ENCODE measurements at places on chromosomes 3 and 15.

DNA sequence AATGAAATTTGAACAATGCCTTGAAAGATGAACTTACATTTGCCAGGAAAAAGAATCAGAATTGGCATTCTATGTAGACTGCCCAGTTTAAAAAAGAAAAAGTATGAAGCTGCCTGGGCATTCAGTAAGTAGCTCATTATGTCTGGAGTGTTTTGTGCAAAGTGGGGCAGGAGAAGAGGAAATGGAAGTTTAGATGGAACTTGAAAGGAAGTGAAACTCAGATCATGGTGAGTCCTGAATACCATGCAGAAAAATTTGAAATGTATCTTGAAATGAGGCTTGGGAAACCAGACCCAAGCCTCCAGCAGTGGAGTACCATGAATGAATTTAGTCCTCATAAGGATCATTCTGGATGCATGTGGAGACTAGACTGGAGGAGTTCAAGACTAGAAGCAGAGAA lies 4.8 kb upstream of the MORC1 start:
- no peak for DNase-seq

DNA sequence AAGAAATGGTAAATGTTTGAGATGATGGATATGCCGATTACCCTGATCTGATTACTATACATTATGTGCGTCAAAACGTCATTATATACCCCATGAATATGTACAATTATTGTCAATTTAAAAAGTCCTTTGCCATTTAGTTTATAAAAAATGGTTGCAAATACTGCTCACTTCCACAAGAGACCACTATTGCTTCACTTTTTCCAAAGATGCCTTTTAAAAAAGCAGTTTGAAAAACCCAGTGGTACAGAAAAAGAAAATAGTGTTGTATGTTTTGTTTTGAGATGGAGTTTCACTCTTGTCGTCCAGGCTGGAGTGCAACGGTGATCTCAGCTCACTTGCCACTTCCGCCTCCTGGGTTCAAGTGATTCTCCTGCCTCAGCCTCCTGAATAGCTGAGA lies 39.3 kb downstream of the EDEM1 start:
- DNase-seq = no peak

- DNase-seq = no peak
These were observed 782.0 kb upstream of the ALCAM start for GRCh38 chr3:104584682-104585081.

- DNase-seq = no peak
These were observed 5.6 kb downstream of the MBD4 start for GRCh38 chr3:129434140-129434539.

DNA sequence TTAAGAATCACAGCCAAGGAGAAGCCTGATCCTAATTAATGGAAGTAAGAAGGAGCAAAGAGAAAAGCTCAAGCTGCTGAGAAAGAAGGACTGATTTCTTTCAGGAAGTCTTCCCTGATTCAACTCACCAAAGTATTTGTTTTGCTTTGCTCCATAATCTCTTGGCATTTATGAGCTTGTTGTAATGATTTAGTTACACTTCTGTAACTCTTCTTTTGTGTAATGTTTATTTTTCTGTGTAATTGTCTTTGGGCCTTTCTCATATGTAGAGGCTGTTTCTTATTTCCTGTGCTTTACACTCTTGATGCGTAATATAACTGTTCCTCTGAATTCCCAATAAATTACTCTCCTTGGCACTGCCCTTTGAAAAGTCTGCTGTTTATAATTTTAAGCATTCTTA lies 80.0 kb downstream of the COL6A5 start:
- no peak for DNase-seq
